Smooth muscle cell of the coronary artery (primary cell): ENCODE measurements at places on chromosomes 5 and 9. TPM values are rescaled to one million over a fixed set of nuclear protein-coding genes. Genes with fewer than 3 reads are reported as not detected.

HTR1A gene
- not detected in 2 replicates for total RNA-seq

NXNL2 gene
- total RNA-seq, result 0.23 and 0.45 TPM in 2 replicates

ARL10 gene
- 7.3 and 11.9 TPM in 2 replicates for total RNA-seq

LCP2 gene
- total RNA-seq, result not detected in 2 replicates

ADAMTS12 gene
- total RNA-seq, result 18.6 and 100 TPM in 2 replicates

CYFIP2 gene
- 5.8 and 23.4 TPM in 2 replicates for total RNA-seq

FOXD4L4 gene
- total RNA-seq, result under 0.01 and 0.08 TPM in 2 replicates

TLR4 gene
- 7.1 and 83.6 TPM in 2 replicates for total RNA-seq

SH2D3C gene
- total RNA-seq, result 0.08 and 0.94 TPM in 2 replicates

EPB41L4B gene
- total RNA-seq, result 0.12 and 1.7 TPM in 2 replicates

TEX48 gene
- not detected in 2 replicates for total RNA-seq

APBA1 gene
- total RNA-seq, result 3.9 and 4.4 TPM in 2 replicates

LCN10 gene
- total RNA-seq, result not detected in 2 replicates

DAPK1 gene
- 26.4 and 43.5 TPM in 2 replicates for total RNA-seq

TAF11L5 gene
- total RNA-seq, result not detected in 2 replicates

SLC45A2 gene
- total RNA-seq, result 0.35 TPM in 1 of 2 replicates, not detected in the other

PHF24 gene
- total RNA-seq, result under 0.01 TPM in 2 replicates

ASB6 gene
- 9.6 and 9.9 TPM in 2 replicates for total RNA-seq

COL23A1 gene
- under 0.01 and 0.08 TPM in 2 replicates for total RNA-seq

SYK gene
- not detected in 2 replicates for total RNA-seq

INIP gene
- total RNA-seq, result 13.1 and 16.0 TPM in 2 replicates

DMRTA1 gene
- 0.12 and 0.30 TPM in 2 replicates for total RNA-seq

GALNT12 gene
- total RNA-seq, result 2.2 and 13.6 TPM in 2 replicates

CSF1R gene
- 0.30 TPM in 1 of 2 replicates, not detected in the other for total RNA-seq

PLAC8L1 gene
- total RNA-seq, result not detected in 2 replicates

ASPN gene
- 12.5 and 13.0 TPM in 2 replicates for total RNA-seq

C5orf58 gene
- not detected in 2 replicates for total RNA-seq

PDZD2 gene
- total RNA-seq, result 0.23 TPM in 1 of 2 replicates, not detected in the other

PIP5K1B gene
- not detected in 2 replicates for total RNA-seq

SEC24A gene
- 12.3 and 20.4 TPM in 2 replicates for total RNA-seq

GPX3 gene
- 15.8 and 54.4 TPM in 2 replicates for total RNA-seq

ZCCHC7 gene
- total RNA-seq, result 19.5 and 24.6 TPM in 2 replicates

LCN1 gene
- not detected in 2 replicates for total RNA-seq

TMEM174 gene
- total RNA-seq, result not detected in 2 replicates
